ENCODE measurements at places on chromosomes 7 and 10.

DNA sequence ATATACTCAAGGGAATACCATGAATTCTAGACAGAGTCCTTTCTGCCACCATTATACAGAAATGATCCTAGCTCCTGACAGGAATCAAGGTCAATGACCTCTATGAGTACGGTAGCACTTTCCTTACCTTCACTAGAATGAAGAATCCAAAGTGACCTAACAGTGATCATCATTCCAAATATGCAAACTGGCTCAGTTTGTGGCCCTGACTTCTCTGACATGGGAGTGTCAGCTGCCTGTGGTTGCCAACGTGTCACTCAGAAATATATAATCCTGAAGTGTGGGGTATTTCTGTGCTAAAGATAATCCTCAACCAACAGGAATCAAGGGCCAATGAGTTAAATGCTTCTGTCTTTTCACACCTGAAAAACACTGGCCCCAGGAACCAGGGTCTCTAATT is 45.7 kb downstream of the COPG2 start:
- DNase-seq: no peak

DNA sequence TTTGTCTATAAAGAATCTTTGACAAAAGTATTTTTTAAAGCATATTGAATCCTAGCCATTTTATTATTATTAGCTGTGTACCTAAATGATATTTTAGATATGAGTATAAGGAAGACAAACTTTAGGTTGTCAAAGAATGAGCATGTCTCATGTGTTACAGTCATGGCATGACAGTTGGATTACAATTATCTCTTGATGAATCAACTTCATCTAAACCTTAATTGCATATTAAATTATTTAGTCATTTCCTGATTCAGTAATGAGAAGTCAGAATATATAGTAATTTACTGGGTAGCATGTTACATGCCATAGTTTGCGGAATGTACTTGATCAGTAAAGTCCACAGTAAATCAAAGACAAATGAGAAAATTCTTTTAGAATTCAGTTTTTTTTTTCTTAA is 59.2 kb downstream of the MAPK8 start:
- DNase-seq: no peak

DNA sequence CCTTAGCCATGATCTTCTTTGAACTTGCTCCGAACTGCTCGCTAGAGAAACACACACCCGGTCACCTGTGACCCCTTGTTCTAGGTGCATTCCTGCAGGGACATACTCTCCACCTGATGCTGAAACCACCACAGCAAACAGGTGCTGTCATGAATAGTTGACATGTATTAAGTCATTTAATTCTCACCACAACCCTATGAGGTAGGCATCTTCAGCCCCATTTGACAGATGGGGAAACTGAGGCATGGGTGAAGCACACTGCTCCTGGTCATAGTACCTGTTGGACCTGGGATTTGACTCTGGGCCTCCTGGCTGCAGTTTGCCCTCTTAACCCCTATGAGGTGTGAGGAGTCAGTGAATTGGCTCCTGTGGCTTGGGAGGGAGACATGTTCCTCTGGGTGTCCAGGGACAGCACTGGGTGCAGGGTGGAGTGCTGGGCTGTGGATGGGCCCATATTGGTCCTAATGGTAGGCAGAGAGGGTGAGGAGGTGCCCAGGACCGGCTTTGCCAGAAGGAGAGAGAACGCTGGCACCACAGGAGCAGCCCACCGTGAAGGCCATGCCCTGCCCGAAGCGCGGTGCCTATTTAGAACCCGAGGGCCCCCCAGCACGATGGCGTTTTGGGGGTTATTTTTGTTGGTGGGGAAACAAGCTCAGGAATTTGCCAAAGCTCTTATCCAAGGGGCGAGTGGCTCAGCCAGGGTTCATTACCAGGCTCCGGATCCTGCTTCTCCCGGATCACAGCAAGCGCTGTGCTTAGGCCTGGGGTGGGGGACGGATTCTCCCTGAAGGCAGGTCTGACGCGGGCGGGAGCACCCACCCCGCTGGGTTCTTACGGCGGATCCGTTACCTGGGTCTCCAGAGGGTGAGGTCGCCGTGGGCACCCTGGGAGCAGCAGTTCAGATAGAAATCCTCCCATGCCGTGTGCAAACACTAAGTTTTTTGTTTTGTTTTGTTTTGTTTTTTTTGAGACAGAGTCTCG is 52.3 kb downstream of the GLRX3 start:
- DNase-seq: no peak

GRCh38 chr7:2404714-2405119 is 1.3 kb downstream of the CHST12 start:
- no peak for DNase-seq

GRCh38 chr7:20971219-20971618 is 184.5 kb upstream of the SP8 start:
- DNase-seq: no peak

DNA sequence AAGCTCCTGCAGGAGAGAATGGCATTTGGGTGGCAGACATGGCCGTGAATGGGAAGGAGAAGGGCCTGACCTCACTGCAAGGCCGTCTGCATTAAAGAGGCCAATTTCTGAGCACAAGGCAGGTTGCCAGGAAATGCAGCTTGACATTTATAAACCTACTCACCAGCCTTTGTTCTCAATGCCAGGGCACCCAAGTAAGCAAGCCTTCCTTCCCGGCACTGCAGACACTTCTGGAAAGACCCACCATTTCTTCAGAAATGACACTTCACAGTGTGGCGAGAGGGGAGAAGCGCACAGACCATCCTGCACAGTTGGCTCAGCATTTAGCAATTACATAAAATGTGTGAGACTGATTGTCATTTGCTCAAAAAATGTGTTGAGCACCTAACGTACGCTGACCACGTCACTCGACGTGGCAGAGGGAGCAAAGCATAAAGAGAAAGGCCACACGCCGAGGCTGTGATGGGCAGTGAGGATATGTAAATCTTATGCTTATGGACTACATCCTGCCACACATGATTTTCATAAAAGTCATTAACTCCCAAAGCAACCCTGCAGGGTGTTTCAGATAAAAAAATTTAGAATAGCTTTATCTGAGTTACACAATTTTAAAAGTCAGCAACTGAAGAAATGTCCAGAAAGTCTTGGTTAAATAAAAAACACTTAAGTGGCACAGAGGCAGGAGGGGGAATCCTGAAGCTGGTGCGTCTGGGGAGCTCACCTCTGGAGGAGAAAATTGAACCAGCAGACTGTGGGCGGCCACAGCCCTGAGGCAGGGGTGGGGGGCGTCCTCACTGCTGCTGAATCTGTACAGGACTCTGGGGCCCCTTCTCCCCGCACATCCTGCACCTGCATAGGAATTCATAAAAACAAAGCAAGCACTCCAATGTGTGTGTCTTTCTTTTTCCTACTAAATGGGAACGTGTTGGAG is 543.8 kb downstream of the PTPRN2 start:
- no peak for DNase-seq
